ENCODE measurements at places on chromosomes 6 and 20.

- DNase-seq, result no peak
Measured at GRCh38 chr6:39426073-39426456, 103.6 kb upstream of the KCNK16 start.

- no peak for DNase-seq
Measured at GRCh38 chr6:107612762-107613415, 123.0 kb downstream of the SOBP start.

- peak; percentile 73 for DNase-seq
Measured at GRCh38 chr20:3753098-3753497, 14.5 kb downstream of the ADISSP start.

- no peak for DNase-seq
Measured at GRCh38 chr6:27168586-27169443, 78.7 kb upstream of the PRSS16 start.

GRCh38 chr6:5961836-5962235, 44.9 kb downstream of the NRN1 start:
- no peak for DNase-seq

DNA sequence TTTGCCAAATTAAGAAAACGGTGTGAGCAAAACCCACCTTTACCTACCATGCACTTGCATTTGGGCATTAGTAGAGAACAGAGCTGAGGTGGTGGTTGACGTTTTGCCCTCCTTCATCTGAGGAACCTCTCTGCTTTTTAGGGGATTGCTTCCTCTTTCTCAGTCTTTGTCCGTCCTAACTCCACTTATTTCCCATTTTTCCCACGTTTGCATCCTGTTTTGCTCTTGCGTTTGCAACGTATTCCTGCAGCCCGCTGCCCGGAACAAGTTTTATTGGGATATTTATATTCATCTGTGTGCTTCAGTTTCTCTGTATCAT, 374 bp upstream of the SERINC1 start:
- no peak for DNase-seq

DNA sequence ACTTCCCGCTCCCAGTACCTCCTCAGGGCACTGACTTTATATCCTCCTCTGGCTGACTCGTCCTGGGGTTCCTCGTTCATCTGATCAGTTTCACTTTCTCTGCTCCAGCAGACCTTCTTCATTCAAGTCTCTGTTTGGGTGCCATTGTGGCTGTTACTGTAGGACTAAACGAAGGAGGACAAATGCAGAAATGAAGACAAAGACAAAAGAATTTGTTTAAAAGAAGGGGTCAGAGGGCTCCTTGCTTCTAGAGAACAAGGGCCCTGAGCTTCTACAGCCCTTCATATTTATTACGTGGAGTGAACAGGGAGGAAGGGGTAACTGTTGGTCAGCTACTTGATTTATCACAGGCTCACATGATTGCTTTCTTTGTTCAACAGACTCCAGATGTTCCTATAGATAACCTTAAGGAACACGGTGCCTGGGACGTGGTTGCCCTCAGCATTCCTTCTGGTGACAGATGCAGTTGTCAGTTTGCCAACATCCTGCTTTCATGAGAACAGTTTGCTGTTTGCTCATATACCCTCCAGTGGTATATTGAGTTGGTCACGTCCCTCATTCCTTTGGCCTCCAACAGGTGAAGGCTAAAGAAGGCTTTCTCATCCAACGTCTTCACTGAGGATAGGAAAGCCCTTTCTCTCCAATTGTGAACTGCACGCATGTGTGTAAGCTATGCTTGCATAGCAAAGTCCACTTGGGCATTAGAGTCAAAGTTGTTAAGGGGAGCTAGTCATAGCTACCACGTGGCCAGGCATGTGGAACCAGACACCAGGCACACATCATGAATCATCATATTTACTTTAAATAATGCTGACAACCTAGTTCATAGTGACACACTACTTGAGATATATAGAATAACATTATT, 69.1 kb upstream of the BTN3A2 start:
- DNase-seq, result no peak

- DNase-seq, result no peak
Measured at GRCh38 chr6:119134752-119135151, 56.3 kb upstream of the FAM184A start.

- DNase-seq, result peak; percentile 64
Measured at GRCh38 chr6:149834513-149835481, 29.4 kb downstream of the LRP11 start.

- DNase-seq, result no peak
Measured at GRCh38 chr6:113476937-113477839, 380.0 kb upstream of the MARCKS start.

DNA sequence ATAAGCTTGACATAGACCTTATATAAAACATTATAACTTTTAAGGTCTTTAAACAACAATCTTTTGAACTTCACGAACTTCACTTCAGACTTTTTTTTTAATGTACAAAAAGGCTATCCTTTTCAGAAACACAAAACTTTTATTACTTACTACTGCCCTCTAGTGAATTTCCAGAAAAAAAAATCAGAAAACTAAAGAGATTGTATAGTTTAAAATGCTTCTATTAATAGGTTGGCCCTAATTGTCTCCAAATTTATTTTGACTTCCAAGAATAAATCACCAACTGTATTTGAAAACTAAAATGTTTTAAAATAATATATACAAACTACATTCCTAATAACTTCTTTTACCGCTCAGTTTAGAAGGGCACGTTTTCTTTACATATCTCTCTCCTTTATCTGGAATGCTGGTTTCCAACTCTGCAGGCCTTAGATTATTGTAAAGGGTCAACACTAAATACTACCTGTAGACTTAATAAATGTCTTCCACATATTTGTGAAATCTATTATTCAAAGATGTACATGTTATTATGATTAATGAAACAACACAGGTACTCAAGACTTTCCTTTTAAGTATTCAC, 66.8 kb downstream of the LMBRD1 start:
- DNase-seq, result no peak

DNA sequence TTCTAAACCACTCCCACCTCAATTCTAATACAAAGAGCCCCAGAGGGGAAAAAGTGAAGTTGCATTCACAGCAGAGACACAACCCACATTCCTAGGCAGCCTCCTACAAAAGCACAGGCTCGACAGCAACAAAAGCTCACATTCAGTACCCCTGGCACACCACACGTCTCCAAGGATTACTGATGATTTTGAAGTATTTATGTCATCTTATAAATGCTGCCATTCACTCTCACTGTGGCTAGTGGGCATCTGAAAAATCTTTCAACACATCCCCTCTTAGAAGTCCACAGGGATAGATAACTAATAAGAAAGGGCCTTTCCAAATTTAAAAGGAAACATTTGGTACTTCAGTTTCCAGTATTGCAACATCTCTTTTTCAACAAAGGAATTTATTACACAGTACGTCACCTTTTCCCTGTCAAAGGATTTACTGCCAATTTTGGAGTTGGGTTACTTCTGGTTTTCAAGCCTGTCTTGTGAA, 146.7 kb downstream of the TASP1 start:
- no peak for DNase-seq

DNA sequence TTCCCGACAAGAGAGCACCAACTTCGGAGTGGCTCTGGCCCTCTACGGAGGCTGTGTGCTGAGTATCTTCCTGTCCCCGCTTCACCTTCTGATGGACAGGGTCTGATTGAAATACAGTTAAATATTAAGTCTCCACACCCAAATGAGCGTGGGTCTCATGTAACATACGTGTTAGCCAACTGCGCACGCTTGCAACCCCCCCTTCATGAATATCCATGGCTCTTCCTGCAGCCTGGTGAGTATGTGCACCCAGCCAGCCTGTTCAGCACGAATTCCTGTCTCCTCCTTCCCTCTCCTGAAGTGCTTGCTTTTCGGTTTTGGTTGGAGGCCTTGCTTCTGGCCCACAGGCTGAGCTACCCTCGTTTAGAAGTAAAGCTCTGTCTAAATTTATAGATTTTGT, 102.9 kb upstream of the FRMD1 start:
- DNase-seq, result no peak

DNA sequence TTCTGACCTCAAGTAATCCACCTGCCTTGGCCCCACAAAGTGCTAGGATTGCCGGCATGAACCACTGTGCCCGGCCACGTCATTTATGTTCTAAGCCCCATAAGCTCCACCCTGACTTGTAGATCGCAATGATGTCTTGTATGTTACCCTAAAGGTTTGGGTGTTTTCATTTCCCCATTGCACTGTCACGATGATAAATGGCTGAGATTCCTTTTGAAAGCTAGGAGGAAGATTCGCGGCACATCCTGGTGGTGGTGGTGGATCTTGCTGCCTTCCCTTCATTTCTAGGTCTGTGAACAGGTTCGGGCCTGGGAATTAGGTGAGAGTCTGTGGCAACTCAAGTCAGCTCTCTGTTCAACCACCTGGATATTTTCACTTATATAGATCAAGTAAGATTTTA, 28.3 kb downstream of the MUC22 start:
- DNase-seq, result no peak

- DNase-seq, result no peak
Measured at GRCh38 chr6:121548131-121548530, 112.7 kb downstream of the GJA1 start.

GRCh38 chr6:37489697-37490336, 9.9 kb downstream of the CCDC167 start:
- peak; percentile 47 for DNase-seq

- no peak for DNase-seq
Measured at GRCh38 chr20:48945840-48946514, 24.5 kb downstream of the ARFGEF2 start.

DNA sequence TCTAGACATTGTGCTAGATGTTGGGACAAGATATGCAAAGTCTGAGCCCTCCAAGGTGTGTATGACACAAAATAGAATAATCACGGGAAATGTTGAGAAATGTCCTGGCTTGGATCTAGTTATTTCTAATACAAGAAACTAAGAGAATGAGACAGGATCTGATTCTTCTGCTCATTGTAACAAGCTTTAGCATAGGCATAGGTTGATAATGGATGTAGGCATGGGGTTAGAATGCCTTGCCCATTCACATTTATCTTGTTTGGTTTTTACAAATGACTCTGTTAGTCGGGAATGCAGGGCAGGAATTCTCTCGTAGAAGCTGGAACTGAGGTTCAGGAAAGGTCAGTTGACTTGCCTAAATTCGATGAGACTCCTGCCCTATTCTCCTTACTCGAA, 1.5 kb upstream of the SLC26A8 start:
- no peak for DNase-seq

- no peak for DNase-seq
Measured at GRCh38 chr6:75347898-75348610, 63.5 kb upstream of the TMEM30A start.

DNA sequence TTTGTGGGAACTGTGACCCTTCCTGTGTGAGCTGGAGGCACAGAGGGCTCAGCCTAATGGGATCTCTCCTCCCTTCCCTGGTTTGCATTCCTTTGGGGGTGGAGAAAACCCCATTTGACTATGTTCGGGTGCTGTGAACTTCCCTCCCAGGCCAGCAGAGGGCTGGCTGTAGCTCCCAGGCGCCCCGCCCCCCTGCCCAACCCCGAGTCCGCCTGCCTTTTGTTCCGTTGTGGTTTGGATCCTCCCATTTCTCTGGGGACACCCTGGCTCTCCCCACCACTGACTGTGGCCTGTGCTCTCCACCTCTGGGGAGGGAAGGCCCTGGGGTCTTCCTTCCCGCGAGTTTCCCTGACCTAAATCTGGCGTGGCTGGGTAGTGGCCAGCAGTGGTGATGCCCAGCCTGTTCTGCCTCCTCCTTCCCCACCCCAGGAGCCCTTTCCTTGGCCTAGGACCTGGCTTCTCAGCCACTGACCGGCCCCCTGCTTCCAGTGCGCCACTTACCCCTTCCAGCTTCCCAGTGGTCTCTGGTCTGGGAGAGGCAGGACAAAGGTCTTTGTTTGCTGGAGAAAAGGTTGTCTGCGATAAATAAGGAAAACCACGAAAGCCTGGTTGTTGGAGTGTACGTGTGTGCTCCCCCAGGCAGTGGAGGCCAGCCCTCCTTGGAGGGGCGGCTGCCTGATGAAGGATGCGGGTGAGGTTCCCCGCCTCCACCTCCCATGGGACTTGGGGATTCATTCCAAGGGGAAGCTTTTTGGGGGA, 4.9 kb downstream of the VEGFA start:
- peak; percentile 73 for DNase-seq

- DNase-seq, result no peak
Measured at GRCh38 chr20:47273591-47274235, 82.8 kb downstream of the ZMYND8 start.

DNA sequence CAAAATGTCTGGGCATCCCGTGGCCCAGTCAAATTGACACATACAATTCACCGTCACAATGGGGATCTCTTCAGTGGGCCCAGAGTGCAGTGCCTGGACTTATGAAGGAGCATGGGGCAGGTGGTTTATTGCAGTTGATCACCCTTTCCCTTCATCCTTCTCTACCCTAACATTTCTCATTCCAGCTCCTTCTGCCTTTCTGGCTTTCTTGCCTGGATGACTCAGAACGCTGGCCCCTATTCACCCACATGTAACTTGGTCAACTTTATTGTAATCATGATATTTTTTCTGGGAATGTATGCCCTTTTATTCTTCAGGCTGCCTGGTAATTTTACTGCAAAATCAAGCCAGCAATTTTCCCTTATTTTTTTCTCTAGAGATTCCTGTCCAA, 179.9 kb upstream of the DTNBP1 start:
- no peak for DNase-seq

DNA sequence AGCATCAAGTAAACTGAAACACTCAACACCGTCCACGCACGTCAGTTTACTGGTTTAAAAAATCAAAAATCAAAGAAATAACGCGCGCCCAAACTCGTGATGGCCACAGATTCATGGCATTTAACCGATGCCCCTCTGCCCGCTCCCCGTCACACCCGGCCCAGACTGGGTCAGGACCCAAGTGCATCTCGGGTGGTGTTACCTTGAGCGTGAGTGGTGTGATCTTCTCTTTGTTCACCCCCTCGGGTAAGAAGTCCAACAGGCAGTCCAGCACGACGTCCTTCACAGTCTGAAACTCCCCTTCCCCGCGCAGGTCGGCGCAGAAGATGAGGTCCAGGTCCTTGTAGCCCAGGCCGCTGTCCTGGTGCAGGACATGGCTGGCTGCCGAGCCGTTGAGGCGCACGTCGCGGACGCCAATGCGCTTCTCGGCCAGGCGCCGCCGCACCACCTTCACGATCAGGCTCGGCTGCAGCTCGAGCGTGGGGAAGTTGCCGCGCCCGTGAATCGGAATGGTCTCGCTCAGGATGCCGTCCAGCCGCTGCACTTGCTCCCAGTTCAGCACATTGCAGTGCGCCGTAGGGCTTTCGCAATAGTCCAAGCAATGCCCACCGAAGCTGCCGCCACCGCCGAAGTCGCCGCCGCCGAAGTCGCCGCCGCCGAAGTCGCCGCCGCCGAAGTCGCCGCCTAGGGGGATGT, 945 bp downstream of the TENT5A start:
- DNase-seq, result no peak

DNA sequence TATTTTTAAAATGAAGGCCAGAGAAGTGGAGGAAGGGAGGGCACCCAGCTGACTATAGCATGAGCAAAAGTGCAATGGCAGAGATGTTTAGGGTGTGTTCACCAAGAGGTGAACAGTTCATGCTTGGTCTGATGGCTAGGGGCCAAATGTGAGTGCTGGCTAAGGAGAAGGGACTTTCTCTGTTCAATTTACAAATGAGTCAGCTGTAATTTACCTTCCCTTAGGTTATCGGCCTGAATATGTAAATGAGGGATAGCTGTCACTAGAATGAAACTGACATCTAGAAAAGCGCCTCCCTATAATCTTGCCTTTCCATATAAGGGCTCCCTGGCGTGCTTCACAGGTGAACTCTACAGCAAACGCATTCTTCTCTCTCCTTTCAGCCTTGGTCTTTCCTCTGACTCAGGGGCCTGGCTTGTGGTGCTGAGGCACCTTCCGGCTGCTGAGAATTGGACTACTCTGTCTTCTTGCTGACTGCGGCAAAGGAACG, 114.7 kb upstream of the BACH2 start:
- DNase-seq, result peak; percentile 87

- DNase-seq, result no peak
Measured at GRCh38 chr6:31588871-31589650, 3.0 kb downstream of the LST1 start.

Data from GM12865 (cell line).